ENCODE measurements at places on chromosomes 7 and 10.

GRCh38 chr10:58384095-58384494 lies 1.1 kb upstream of the TFAM start:
- DNase-seq, result no peak

- DNase-seq, result no peak
These were observed 1163.4 kb upstream of the AUTS2 start for GRCh38 chr7:68434857-68435256.

GRCh38 chr10:89683883-89684282 lies 17.5 kb upstream of the KIF20B start:
- DNase-seq, result no peak

DNA sequence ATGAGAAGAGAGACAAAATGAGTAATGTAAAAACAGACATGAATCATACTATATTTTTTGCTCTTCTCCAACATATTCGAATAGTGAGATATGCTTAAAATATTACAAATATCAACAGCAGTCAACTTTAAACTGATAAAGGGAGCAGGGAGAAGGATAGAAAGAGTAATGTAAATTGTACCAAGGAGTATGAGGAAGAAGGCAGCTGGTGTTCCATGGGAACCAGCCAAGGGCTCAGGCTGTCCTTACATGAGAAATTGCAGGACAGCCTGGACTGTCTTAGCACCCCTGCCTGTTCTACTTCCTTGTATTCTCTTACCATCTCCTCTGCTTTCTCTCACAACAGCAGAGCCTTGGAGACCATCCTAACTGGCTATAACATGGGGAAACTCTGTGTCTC lies 128.7 kb downstream of the TSPAN12 start:
- no peak for DNase-seq

All from activated CD8-positive, alpha-beta memory T cell treated with anti-CD3 and anti-CD28 coated beads for 24 hours (primary cell).